ENCODE measurements at places on chromosomes 7 and 10.

DNA sequence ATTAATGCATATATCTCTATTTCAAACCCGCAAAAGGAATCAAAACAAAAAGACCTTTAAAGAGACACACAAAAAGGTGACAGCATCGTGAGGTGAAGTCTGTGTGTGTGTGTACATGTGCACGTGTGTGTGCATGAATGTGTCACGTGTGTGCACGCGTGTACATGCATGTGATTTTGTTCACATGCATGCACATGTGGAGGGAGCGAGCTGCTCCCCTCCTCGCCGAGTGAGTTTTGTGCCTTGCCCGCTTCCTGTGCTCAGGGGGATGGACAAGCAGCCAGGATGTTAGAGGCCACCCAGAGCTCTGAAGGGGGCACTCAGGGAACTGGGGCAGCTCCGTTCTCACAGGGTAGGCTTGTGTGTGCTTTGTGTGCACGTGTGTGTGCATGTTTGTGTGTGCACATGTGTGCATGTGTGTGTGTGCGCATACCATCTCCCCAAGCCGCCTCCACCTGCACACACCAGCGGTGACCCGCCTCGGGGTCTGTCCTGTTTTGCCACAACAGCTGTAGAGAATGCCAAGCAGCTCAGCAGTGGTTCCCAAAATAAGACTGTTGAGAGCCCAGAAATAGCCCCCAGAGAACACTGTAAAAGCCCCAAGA is 191.2 kb downstream of the PTPRN2 start:
- no peak for DNase-seq

DNA sequence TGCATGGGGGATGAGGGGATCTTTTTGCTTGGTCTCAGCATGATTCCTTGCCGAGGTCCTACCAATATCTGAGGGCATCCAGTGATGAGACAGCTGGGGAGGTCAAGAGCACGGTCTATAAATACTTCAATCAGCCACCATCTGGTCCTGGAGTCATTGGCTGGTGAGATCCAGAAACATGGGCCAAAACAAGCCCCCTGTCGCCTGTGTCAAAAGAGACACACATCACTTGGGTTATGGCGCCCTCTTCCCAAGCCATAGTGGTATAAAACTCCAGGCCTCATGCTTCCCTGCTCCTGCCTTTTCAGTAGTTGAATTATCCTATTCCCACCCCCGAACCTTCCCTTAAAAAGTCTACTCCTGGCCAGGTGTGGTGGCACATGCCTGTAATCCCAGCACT is 60.9 kb downstream of the SLC35B4 start:
- DNase-seq = peak; percentile 33

GRCh38 chr10:128735996-128736395 is 609.8 kb upstream of the MKI67 start:
- no peak for DNase-seq

GRCh38 chr7:124810605-124811004 is 45.0 kb upstream of the GPR37 start:
- no peak for DNase-seq

- no peak for DNase-seq
Measured at GRCh38 chr10:30185341-30185740, 126.0 kb upstream of the JCAD start.

DNA sequence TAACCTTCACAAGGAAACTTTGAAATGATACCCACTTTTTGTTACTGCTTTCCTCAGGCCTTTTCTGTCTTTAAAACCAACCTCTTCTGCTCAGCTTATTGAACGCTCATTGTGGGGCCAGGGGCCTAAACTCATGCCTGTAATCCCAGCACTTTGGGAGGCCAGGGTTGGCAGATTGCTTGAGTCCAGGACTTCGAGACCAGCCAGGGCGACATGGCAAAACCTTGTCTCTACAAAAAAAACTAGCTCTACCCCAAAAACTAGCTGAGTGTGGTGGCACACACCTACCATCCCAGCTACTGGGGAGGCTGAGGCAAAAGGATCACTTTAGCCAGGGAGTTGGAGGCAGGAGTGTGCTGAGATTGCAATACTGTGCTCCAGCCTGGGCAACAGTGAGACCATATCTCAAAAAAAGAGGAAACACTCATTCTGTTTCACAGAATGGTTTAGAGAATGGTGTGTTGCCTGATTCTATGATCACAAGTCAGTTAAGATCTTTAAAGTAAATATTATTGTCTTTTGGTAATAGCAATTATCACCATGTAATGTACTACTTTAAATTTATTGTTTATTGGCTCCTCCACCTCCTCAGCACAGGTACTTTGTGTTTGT is 51.1 kb downstream of the KCTD7 start:
- no peak for DNase-seq

- no peak for DNase-seq
Measured at GRCh38 chr10:59876695-59877094, 29.7 kb downstream of the CCDC6 start.

Data from D341Med (cell line).